ENCODE measurements at places on chromosomes 7 and 10.
A peak's percentile ranks its signal among the peaks of the same experiment; 100 is the strongest.

DNA sequence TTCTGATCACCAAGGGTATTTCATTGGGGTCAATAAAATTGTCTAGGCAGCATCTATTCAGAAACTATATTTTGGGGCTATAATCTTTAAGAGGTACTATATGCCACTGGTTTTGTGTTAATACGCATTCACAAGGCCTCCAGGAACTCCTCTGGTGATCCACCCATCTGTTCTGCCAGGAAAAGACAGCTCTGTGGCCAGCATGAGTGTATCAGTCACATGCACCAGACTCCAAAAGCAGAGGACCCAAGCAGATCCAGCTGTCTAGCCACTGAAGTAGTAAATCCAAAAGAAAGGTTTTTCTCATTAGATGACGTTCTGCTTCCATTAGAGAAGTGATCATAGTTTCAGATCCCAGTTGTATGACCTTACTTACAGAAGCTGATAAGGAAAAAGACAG is 199.6 kb upstream of the CELF2 start:
- no peaks in the 10 kb centered on the region for H3K36me3 ChIP-seq
- DNase-seq: peak; percentile 44
- H3K27ac ChIP-seq: no peak overlapping the region
- H3K4me3 ChIP-seq: no peak overlapping the region
- no peaks in the 10 kb centered on the region for H3K27me3 ChIP-seq

- H3K36me3 ChIP-seq: no peaks in the 10 kb centered on the region
- no peak for DNase-seq
- H3K27ac ChIP-seq: no peak overlapping the region
- H3K4me3 ChIP-seq: no peak overlapping the region
- H3K27me3 ChIP-seq: no peaks in the 10 kb centered on the region
Measured at GRCh38 chr7:96669812-96670211, 39.8 kb downstream of the SEM1 start.

GRCh38 chr7:68573271-68574005 is 1024.8 kb upstream of the AUTS2 start:
- no peak overlapping the region for H3K4me3 ChIP-seq
- no peaks in the 10 kb centered on the region for H3K36me3 ChIP-seq
- H3K27ac ChIP-seq: no peak overlapping the region
- DNase-seq: no peak
- H3K27me3 ChIP-seq: no peaks in the 10 kb centered on the region

- H3K27ac ChIP-seq: peak overlapping the region; percentile 51
- no peaks in the 10 kb centered on the region for H3K36me3 ChIP-seq
- no peak overlapping the region for H3K4me3 ChIP-seq
- no peak for DNase-seq
Measured at GRCh38 chr7:12719981-12720865, 32.8 kb downstream of the ARL4A start.

DNA sequence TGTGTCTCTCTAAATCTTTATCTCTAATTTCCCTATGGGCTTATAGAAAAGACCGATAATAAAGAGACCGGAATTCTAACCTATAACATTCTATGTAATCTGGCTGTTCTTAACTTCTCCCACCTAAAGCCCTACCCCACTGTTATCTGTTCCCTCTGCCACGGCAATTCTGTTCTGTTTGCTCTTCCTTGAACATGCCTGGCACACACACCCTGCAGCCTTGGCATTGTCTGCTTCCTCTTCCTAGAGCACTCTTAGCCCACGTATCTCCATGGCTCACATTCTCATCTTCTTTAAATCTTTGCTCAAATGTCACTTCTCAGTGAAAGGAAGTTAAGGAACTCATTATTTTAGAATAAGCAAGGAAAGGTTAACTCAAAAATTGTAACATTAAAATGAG is 309.2 kb downstream of the GPR158 start:
- no peak overlapping the region for H3K27ac ChIP-seq
- H3K36me3 ChIP-seq: no peaks in the 10 kb centered on the region
- H3K4me3 ChIP-seq: no peak overlapping the region
- DNase-seq: no peak
- H3K4me1 ChIP-seq: no peaks in the 10 kb centered on the region

Measured in astrocyte (in vitro differentiated cells and primary cell).